ENCODE measurements at places on chromosomes 5 and 9.

GRCh38 chr5:1655496-1656270 lies 131.9 kb upstream of the LPCAT1 start:
- no peak for DNase-seq

DNA sequence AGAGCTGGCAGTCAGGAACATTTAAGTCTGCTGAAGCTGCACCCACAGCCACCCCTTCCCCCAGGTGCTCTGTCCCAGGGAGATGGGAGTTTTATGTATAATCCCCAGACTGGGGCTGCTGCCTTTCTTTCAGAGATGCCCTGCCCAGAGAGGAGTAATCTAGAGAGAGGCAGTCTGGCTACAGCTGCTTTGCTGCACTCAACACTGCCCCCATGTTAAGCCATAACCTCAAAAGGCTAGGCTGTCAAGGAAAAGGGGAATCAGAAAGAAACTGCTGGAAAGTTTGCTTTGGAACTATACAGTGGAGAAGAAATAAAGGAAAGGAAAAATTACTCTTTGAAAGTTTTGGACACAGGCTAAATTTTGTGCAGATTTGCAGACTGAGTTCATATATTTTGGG lies 127.2 kb downstream of the MACIR start:
- DNase-seq = no peak

DNA sequence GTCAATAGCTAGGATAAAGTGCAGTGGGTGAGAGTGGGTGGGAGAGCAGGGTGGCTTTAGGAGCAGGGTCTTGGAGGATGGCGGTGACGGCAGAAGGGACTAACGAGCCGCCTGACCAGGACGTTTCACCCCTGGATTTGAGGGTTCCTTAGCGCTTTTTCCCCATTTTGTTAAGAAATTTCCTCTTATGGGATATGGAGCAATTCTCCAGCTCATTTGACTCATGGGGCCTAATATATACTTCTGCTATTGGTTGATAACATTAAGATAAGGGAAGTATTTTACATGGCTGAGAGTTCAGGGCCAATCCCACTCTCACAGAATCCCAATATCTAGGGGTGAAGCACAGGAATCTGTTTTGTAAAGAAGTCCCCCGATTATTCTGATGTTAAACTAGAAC lies 17.6 kb downstream of the CD180 start:
- DNase-seq = no peak

- no peak for DNase-seq
Measured at GRCh38 chr5:110258460-110259216, 467.8 kb downstream of the TMEM232 start.

GRCh38 chr9:132244582-132245455 lies 83.0 kb downstream of the NTNG2 start:
- no peak for DNase-seq

GRCh38 chr9:121748727-121749423 lies 97.4 kb downstream of the DAB2IP start:
- no peak for DNase-seq

- DNase-seq = no peak
Measured at GRCh38 chr5:43785198-43785597, 182.2 kb downstream of the NNT start.

DNA sequence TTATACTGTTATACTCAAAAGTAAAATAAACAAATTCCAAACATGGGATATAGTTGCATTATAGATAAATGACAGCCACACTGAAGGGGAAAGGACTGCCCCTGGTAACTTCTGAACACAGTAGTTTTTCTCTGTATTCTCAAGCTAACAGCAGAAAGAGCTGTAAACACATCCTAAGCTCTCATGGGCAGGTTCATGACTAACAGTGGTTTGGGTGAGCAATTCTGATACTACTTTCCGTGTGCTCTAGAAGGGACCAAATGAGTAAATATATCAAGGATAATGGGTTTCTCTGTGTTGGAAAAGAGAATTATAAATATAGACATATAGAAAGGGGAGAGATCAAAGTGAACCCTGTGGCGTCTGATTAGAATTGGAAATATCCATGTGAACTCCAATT lies 2.2 kb upstream of the LCN6 start:
- DNase-seq = no peak

DNA sequence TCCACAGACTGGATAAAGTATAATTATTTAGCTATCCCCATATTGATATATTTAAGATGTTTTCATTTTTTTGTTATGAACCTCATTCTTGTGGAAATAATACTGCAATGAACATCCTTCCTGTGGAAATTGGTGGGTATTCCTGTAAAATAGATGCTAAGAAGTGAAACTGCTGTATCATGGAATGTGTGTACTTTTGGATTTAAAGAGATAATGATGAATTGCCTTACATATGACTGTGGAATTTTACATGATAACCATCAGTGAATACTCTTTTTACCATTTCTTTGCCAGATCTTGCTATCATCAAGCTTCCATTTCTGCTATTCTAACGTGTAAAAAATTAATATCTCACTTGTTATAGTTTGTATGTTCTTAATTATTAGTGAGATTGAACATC lies 847.9 kb downstream of the EFNA5 start:
- DNase-seq = no peak

GRCh38 chr5:83470526-83471404 lies 779 bp upstream of the VCAN start:
- DNase-seq = no peak

All from stimulated activated CD8-positive, alpha-beta memory T cell treated with anti-CD3 and anti-CD28 coated beads, Interleukin-2, amount 100 ng/mL, for 48 hours (primary cell).